ENCODE measurements at places on chromosomes 1 and 21. TPM values are rescaled to one million over a fixed set of nuclear protein-coding genes. Genes with fewer than 3 reads are reported as not detected.

OR2AK2 gene
- total RNA-seq: not detected

TARS2 gene
- 20.2 TPM for total RNA-seq

GPR3 gene
- 1.7 TPM for total RNA-seq

VWA5B1 gene
- not detected for total RNA-seq

All from A549 treated with ZK216348 at 1 μM for 4 hours (cell line).